Non-pigmented ciliary epithelial cell (primary cell): ENCODE measurements at places on chromosomes 2 and 18.

- DNase-seq, result no peak
These were observed 117.1 kb downstream of the RAD51AP2 start for GRCh38 chr2:17401096-17401495.

- no peak for DNase-seq
These were observed 55.3 kb upstream of the HK2 start for GRCh38 chr2:74778381-74779264.

DNA sequence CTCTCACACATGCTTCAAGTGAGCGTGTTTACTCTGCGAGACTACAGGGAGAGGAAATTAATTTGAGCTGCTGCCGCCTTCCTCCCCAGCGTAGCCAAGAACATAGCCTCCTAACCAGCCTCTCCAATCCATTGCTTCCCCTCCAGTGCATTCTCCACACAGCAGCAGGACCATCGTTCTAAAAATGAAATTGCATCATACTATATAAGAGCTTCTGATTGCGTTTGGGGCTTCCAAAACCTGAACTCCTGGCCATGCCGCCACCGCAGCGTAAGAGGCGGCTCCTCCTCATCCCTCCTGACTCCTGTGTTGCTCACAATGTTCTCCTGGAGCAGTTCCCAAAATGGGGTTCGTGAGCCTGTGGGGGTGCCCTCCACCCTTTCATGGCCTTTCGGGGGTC, 142.1 kb downstream of the MYT1L start:
- DNase-seq, result no peak

- no peak for DNase-seq
These were observed 539.9 kb downstream of the NR4A2 start for GRCh38 chr2:155792666-155793065.

DNA sequence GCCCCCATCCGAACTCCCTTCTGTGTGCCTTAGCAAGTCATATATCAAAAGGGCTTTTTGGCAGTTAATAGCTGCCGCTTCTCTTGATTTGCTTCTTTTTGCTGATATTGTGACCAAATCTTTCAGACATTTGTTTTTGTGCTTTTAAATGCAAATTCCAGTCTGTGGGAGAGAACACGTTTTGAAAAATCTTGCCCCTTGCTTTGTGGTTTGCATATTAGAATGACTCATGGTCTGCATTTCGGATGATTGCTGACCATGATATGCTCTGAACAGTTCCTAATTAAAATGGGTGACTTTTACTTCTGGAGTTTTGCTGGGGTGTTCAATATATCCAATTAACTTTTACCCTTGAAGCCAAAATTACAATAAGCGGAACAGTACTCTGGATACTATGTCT, 58.2 kb upstream of the ST6GAL2 start:
- DNase-seq, result no peak

- no peak for DNase-seq
These were observed 29.4 kb upstream of the ST3GAL5 start for GRCh38 chr2:85917887-85918795.

DNA sequence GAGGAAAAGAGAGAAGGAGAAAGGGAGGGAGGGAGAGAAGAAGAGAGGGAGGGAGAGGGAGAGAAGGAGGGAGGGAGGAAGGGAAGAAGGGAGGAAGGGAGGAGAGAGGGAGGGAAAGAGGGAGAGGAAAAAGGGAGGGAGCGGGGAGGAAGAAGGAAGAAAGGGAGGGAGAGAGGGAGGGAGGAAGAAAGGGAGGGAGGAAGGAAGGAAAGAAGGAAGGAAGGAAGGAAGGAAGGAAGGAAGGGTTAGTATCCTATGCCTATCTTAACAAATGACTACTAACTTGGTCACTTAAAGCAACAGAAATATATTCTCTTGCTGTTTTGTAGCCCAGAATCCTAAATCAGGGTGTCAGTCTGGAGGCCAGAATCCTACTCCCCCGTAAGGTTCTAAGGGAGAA, 52.1 kb downstream of the CMPK2 start:
- no peak for DNase-seq
